HT-29 (cell line): ENCODE measurements at places on chromosomes 7 and 10. TPM values are rescaled to one million over a fixed set of nuclear protein-coding genes. Genes with fewer than 3 reads are reported as not detected.
A peak's percentile ranks its signal among the peaks of the same experiment; 100 is the strongest.

Gene CFAP46
- total RNA-seq: not detected in 2 replicates

Gene CPXM2
- total RNA-seq: not detected in 2 replicates

Gene OR2A42
- total RNA-seq: not detected in 2 replicates

Gene CYP3A7
- 0.10 TPM in 1 of 2 replicates, not detected in the other for total RNA-seq

Gene GSAP
- total RNA-seq: 3.7 and 6.0 TPM in 2 replicates

Gene TMEM270
- not detected in 2 replicates for total RNA-seq

Gene RNF32
- 0.66 and 1.9 TPM in 2 replicates for total RNA-seq

Gene MRLN
- total RNA-seq: not detected in 2 replicates

Gene ANAPC16
- 38.9 and 45.8 TPM in 2 replicates for total RNA-seq

Gene RAPGEF5
- 8.9 and 9.3 TPM in 2 replicates for total RNA-seq

Gene SPDYE2B
- not detected in 2 replicates for total RNA-seq

DNA sequence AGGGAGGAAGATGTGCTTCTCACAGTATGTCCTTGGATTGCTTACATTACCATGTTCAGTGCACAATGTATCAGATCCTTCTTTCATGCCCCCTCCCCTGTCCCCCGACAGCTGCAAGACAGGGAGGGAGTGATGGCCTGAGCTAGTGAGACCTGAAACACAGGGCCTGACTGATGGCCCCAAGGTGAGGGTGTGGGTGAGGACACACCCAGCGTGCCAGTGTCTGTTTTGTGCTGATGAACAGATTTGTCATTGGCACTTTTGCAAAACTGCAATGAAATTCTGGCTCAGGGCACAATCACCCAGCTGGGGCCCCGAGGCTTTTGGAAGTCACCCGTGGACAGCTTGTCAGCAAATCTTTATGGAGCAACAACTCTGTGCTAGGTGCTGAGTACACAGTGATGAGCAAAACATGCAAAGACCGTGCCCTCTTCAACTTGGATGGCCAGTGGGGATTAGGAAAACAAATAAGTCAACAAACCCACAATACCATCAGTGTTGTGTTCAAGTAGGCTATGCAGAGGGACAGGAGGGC is 59.4 kb upstream of the EMX2 start:
- DNase-seq: no peak

DNA sequence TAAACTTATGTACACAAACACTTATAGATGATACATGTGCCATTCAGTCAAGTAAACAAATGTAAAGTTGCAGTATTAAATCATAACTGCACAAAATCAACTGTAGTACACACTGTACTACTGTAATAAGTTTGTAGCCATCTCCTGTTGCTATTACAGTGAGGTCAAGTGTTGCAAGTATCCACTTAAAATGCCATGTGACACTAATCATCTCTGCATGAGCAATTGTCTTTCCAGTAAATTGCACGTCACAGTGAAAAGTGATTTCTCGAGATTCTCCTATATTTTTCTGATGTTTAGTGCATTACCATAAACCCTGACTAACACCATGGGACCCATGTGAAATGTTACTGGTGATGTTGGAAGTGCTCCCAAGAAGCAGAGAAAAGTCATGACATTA is 293.3 kb upstream of the SP4 start:
- DNase-seq: no peak

GRCh38 chr10:36943544-36943943 is 181.9 kb upstream of the ANKRD30A start:
- DNase-seq: no peak

DNA sequence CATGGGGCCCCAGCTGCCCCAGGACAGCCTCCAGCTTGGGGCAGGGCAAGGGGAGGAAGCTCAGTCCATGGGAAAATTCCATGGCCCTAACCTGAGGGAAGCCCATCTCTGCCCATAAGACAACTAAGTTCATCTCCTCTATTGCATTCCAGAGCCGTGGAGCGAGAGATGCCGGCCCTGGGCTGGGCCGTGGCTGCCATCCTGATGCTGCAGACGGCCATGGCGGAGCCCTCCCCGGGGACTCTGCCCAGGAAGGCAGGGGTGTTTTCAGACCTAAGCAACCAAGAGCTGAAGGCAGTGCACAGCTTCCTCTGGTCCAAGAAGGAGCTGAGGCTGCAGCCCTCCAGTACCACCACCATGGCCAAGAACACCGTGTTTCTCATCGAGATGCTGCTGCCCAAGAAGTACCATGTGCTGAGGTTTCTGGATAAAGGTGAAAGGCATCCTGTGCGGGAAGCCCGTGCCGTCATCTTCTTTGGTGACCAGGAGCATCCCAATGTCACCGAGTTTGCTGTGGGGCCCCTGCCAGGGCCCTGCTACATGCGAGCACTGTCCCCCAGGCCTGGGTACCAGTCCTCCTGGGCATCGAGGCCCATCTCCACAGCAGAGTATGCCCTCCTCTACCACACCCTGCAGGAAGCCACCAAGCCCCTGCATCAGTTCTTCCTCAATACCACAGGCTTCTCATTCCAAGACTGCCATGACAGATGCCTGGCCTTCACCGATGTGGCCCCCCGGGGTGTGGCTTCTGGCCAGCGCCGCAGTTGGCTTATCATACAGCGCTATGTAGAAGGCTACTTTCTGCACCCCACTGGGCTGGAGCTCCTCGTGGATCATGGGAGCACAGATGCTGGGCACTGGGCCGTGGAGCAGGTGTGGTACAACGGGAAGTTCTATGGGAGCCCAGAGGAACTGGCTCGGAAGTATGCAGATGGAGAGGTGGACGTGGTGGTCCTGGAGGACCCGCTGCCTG is 4.3 kb downstream of the AOC1 start:
- no peak for DNase-seq

DNA sequence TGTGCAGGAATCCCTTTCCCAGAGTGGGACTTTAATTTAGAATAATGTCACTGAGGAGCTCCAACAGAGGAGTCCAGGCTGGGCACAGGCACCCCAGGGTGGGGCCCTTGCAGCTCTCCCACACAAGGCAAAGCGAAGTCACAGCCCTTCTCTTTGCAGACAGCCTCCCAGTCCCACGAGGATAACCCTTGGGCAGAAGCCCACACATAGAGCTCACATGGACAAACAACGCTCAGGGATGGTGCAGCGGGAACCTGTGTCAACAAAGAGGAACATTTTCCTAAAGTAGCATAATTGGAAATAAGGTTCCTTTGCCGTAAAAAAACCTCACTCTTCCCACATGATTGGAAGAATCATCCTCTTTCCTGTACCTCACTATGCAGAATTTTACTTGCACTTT is 29.3 kb upstream of the GGCT start:
- no peak for DNase-seq

GRCh38 chr7:112089551-112089950 is 116.6 kb downstream of the DOCK4 start:
- DNase-seq: no peak

GRCh38 chr7:39515534-39516228 is 50.5 kb upstream of the YAE1 start:
- no peak for DNase-seq

- DNase-seq: no peak
Observed at GRCh38 chr7:127194571-127194970, 58.2 kb downstream of the GRM8 start.

- no peak for DNase-seq
Observed at GRCh38 chr10:15341502-15342128, 29.5 kb downstream of the FAM171A1 start.

DNA sequence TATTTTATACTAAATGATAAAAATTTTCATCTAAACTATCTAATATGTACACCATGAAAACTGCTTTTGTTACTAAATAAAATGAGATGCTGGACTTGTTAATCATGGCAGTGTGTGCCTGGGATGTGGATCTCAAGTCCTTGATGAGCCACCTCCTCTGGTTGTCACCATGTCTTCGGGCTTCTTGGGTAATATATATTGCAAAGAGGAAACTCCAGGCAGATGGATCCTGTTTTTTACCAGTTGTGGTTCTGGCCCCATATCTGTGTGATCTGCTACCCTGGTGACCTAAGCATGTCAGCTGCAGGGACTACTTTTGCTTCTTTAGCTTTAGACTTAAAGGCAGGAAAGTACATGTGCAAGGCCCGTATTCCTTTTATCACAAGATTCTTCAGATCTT is 46.2 kb downstream of the TMEM60 start:
- DNase-seq: no peak

GRCh38 chr10:74151879-74152722 is 1.1 kb downstream of the ADK start:
- DNase-seq: peak; percentile 20

- DNase-seq: no peak
Observed at GRCh38 chr7:5626498-5626897, 155.0 kb downstream of the RNF216 start.

- peak; percentile 80 for DNase-seq
Observed at GRCh38 chr7:101940830-101941229, 123.4 kb downstream of the CUX1 start.

- no peak for DNase-seq
Observed at GRCh38 chr10:27745732-27746396, at the start of gene MKX. Gene MKX (minus strand): TSS chr10:27745819. CDS start chr10:27743415, 2,404 bp downstream.

- DNase-seq: peak; percentile 47
Observed at GRCh38 chr10:5449823-5450222, 37.5 kb downstream of the NET1 start.

GRCh38 chr10:32957341-32958084 is 517 bp downstream of the ITGB1 start:
- DNase-seq: peak; percentile 52

- DNase-seq: no peak
Observed at GRCh38 chr10:125101049-125101448, 59.3 kb downstream of the CTBP2 start.

DNA sequence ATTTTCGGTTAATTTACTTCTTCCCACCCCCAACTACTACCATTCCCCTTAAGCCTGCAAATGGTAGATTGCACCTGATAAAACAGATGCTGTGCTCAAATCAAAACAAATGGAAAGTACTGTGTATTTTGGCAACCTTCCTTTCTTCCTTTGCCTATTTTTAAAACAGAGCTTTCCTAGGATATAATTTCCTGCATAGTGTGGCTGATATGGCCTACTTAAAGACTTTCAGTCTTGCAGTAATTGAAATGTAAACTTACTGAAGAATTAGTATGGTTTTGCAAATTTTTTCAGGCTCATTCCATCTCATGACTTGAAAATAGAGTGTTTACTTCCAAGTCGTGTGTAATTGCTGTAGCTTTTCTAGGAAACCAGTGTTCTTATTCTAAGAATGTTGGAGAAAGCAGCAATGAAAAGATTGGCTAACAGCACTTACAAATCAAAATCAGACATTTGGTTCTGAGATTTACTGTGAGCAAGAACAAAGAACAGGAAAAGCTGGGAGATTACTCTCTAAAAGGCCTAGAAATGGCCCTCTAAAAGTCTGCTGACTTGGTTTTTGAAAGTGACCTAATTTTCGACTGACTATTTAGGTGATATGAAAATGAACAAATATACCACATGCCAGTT is 52.0 kb downstream of the REEP3 start:
- DNase-seq: no peak

DNA sequence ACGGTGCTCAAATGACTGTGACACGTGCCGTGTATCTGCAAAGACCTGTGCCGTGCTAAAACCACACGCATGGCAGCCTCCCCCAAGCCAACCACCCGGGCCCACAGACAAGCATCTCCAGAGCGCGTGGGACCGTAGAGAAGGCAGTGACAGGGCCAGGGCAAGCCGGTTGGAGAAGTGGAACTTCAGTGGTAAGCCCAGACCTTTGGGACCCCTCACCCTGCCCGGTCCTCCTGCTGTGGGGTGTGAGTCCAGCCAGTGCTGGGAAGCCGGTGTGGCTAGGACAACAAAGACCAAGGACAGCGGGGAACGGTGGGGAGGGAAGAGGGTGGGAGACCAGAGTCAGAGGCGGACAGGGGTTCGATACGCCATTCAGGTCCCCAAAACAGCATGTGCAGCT is 476.2 kb downstream of the DNAJB6 start:
- no peak for DNase-seq

- no peak for DNase-seq
Observed at GRCh38 chr7:93964813-93965212, 39.3 kb downstream of the BET1 start.

- no peak for DNase-seq
Observed at GRCh38 chr10:113554214-113554613, 1.4 kb downstream of the HABP2 start.

- DNase-seq: no peak
Observed at GRCh38 chr10:126842356-126842755, 62.9 kb upstream of the DOCK1 start.

- no peak for DNase-seq
Observed at GRCh38 chr7:55343002-55343781, 21.9 kb upstream of the LANCL2 start.

GRCh38 chr10:101061624-101062231 is at the start of gene KAZALD1:
Gene KAZALD1 (plus strand): TSS chr10:101061989. CDS start chr10:101062593, 604 bp downstream.
- DNase-seq: no peak

DNA sequence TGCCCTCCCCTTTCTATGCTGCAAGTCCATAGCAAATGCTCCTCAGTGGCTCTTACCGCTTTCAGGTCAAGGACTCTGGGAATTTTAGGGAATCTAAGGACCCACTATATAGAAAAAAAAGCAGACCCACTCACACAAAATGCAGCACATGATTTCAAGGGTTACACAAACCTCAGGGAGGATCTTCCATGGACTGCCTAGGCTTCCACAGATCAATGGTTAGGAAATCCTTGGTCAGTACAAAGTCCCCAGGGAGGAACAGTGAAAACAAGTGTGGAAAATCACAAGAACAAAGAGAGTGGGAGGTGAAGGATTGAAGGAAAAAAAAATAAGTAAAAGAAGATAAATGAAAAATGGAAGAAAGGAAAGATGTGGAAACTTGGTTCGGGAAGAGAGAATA is 188.4 kb downstream of the AHR start:
- no peak for DNase-seq

GRCh38 chr10:52454491-52454890 is 140.4 kb downstream of the DKK1 start:
- no peak for DNase-seq

DNA sequence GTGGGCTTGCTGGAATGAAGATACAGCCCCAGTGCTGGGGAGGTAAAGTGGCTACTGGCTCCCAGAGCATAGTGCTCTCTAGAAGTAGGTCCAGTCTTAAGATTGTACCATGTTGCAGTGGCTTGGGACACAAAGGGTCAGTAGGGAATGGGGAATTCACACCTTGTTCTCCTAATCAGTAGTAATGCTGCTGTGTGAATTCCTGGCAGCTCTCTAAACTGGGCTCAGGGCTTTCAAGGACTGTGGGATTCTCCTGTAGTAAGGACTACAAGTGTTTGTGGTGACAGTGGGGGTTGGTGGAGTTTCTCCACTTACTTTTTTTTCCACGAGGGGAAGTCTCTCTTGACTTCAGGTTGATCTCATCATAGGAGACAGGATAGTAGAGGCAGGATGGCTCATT is 226.2 kb upstream of the TEX47 start:
- DNase-seq: no peak

GRCh38 chr7:101782896-101783295 is 34.5 kb upstream of the CUX1 start:
- DNase-seq: no peak
